Stimulated activated CD8-positive, alpha-beta memory T cell treated with anti-CD3 and anti-CD28 coated beads, Interleukin-7, amount 100 ng/mL, for 1 hour (primary cell): ENCODE measurements at places on chromosomes 1 and 21.
A peak's percentile ranks its signal among the peaks of the same experiment; 100 is the strongest.

GRCh38 chr1:209307846-209308245, 275.7 kb upstream of the CAMK1G start:
- no peak for DNase-seq

DNA sequence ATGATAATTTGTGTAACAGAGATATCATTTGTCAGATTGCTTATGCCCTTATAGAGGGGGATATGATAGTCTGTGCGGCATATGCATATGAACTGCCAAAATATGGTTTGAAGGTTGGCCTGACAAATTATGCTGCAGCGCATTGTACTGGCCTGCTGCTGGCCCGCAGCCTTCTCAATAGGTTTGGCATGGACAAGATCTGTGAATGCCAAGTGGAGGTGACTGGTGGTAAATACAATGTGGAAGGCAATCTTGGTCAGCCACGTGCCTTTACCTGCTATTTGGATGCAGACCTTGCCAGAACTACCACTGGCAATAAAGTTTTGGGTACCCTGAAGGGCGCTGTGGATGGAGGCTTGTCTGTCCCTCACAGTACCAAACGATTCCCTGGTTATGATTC, 82.4 kb downstream of the ZMYM4 start:
- no peak for DNase-seq

GRCh38 chr1:227709451-227709850, 25.7 kb downstream of the JMJD4 start:
- DNase-seq, result no peak

GRCh38 chr1:6198646-6199297, 623 bp downstream of the RPL22 start:
- no peak for DNase-seq

DNA sequence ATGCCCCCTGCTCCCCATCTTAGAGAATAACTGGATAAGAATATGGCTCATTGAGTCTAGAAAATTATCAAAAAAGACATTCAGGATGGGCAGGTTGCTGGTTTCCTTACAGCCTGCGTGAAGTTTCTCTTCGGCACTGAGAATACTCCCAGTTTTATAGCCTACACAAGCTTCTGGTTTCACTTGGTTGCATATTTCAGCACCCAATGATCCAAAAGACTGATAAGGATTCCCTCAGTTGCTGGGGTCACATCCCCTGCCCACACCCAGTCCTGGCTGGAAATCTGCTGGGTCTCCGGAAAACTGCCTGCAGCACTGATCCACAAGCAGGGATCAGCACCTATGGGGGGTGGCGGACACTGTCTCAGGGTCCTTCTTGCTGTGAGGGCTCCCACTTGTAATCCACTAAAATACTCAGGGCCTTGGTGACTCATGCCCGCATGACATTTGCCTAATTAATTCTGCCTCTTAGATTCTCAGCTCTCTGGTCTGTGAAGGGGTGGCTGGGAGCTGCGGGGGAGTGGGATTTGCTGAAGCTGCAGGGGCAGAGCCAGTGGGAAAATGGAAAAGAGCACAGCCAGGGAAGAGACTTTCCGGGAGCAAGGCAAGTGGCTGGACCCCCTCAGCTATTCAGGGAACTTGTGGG, 142.5 kb downstream of the ZNF648 start:
- no peak for DNase-seq

GRCh38 chr1:205610901-205611466, 20.8 kb downstream of the ELK4 start:
- DNase-seq, result no peak

DNA sequence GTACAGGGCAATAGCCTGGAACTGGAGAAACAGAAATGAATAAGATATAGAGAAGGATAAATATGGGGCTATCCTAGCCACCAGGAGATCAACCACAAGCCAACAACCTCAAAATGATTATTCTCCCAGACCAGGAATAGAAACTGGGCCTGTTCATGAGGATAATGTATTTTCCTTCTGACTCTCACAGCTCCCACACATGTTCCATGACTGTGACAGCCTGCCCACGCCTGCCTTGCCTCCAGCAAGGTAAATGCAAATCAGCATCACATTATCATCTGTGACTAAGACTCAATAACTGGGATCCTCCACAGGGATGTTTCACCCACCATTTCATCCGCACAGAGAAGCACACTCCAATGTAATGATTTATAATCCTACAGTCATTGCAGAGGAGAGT, 3.3 kb downstream of the ENSA start:
- no peak for DNase-seq

GRCh38 chr1:175221557-175222175, 29.1 kb upstream of the KIAA0040 start:
- DNase-seq, result no peak

GRCh38 chr1:106181866-106182265, 874.6 kb upstream of the PRMT6 start:
- DNase-seq, result no peak

GRCh38 chr1:153353226-153353947, 4.3 kb upstream of the S100A9 start:
- no peak for DNase-seq

GRCh38 chr1:46699666-46700065, 19.2 kb downstream of the EFCAB14 start:
- DNase-seq, result no peak

DNA sequence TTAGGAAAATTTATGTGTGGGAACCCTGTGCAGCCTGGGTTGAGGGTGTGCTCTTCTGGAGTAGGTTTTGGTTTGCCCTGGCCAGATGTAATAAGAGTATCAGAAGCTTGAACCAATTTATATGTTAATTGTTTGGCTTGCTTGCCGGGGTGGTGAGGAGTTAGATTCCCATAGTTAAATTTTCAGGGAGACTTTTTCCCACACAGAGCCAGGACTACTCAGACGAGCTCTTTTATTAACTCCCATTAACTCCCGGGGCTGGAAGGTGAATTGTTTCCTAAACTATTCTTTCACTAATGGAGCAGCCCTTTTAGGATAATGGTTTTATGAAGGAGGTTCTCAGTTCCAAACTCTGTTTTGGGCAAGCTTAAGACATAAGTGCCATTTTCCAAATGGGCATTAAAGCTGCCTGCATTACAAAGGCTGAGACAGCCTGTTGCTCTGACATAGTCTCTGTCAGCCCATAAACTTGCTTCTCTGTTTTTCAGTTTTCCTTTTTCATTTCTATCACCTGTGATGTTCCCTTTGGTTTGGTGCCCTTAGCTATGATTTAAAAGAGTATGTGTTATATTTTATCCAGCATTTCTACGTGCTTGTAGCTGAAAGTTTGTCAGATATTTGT, 18.0 kb upstream of the RAB3GAP2 start:
- DNase-seq, result no peak

DNA sequence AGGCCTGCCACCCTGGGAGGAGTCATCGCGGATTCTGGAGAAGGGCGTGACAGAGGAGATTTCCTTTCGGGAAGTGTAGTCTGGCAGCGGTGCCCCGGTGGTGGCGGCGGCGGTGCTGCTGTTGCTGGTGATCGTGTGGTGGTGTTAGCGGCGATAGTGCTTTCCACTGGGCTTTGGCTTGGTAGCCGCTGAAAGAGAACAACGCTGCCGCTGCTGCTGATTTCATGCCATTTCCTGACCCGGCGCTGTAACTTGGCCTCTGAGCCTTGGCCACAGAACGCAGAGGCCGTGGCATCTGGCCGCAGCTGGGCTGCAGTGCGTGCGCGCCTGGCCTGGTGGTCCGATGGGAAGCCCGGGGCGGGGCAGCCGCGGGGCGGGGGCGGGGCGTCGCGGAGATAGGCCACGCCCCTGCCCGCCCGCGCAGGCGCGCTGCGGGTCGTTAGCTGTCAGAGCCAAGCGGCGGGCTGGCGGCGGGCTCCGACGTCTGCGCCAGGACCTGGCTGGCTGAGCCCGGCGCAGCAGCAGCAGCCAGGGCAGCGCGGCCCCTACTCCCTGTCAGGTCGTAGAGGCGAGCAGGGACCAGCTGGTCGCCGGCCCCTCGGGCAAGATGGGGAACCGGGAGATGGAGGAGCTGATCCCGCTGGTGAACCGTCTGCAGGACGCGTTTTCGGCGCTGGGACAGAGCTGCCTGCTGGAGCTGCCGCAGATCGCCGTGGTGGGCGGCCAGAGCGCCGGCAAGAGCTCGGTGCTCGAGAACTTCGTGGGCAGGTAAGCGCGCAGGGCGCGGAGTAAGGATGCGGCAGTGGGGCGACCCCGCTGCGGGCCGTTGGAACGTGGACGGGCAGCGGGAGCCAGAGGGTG, at the start of gene DNM3:
DNM3 (plus strand) TSS at position 449 of the 861 bp plus-strand sequence; CDS start at position 608, 159 bp downstream.
- peak; percentile 53 for DNase-seq

DNA sequence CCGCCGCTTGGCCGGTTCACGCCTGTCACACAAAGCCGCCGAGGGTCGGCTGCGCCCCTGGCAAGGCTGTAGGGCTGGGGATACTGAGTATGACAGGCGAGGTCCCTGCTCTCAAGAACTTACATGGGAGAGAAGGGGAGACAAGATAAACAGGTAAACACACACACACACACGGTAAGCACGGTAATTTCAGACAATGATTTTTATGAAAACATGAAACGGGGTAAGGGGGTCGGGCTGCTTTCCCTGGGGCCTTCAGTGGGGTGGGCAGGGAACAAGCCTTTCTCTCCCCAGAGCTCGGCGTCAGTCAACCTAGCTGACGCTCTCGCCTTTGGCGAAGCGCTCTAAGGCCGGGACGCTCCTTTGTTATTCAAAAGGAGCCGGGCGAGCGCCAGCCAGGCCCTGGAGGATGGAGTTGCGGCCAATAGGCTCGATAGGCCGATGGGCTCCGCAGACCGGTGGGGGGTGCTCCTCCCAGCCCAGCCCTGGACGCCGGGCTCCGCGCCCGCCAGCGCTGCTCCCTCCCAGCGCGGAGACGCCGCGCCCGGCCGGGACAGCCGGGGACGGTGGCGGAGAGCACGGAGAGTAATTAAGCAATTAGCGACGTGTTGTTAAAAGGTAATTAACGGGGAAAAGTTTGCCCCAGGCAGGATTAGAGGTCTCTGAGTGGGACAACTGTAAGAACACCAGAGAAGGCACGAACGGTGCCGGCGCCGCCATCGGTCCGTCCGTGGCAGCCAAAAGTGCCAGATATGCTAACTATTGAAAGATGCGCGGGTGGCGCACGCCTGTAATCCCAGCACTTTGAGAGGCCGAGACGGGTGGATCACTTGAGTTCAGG, 950 bp upstream of the INKA2 start:
- DNase-seq, result no peak

- no peak for DNase-seq
Measured at GRCh38 chr1:240559781-240560180, 52.2 kb downstream of the GREM2 start.
